ENCODE measurements at places on chromosomes 6 and 20. TPM values are rescaled to one million over a fixed set of nuclear protein-coding genes. Genes with fewer than 3 reads are reported as not detected.

Gene EGFL8
- 29.3 TPM for total RNA-seq

- no peak for DNase-seq
- H3K27me3 ChIP-seq: no peaks in the 10 kb centered on the region
- no peak overlapping the region for H3K27ac ChIP-seq
- no peak overlapping the region for H3K4me3 ChIP-seq
- H3K4me1 ChIP-seq: no peaks in the 10 kb centered on the region
Measured at GRCh38 chr6:2429460-2429859, 184.1 kb upstream of the GMDS start.

DNA sequence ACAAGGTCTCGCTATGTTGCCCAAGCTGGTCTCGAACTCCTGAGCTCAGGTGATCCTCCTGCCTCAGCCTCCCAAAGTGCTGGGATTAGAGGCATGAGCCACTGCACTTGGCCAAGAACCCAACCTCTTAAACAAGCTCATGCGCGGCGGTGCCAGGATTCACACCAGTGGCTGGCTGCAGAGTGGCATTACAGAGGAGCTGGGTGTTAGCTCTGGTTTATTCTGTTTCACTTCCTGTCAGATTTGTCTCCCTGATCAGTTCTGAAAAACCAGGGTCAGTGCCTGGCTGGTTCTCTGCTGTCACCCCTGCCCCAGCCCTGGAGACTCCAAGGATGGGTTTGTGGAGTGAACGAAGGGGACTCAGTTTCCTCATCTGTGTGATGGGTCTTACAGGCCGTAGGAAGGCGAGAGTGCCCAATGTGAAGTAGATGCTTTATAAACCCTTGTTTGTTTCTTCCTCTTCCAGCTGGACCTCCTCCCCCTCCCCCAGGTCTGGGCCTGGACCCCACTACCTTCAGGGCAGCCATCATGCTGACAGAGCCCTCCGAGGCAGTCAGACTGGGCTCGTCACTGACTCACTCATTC lies 63.4 kb downstream of the UBE2V1 start:
- H3K27ac ChIP-seq: no peak overlapping the region
- H3K27me3 ChIP-seq: peaks cover 4% of the 10 kb centered on the region
- no peaks in the 10 kb centered on the region for H3K36me3 ChIP-seq
- no peak overlapping the region for H3K4me3 ChIP-seq
- peaks cover 26% of the 10 kb centered on the region for H3K4me1 ChIP-seq
- no peak for DNase-seq

Gene DCBLD1
- total RNA-seq: 8.3 TPM

DNA sequence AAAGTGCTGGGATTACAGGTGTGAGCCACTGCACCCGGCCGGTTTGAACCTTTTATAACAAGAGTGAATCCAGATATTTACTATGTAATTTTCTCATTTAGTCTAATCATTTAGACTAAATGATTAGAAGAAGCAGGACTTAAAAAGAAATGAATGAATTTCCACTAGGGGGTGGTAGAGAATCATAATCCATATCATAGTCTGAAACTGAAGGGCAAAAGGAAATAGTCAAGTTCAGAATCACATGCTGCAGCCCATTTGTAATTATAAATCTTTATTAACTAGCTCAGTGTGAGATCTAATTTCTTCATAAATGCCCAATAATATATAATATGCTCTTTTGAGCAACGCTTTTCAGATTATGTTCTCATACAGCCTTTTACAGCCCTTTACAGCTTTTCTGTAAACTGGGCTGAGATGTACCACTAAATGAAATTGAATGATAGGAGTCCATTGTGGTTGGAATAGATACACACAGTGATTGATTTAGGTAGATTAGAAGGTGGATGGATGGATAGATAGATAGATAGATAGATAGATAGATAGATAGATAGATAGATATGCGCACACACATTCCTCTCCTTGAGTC lies 31.8 kb downstream of the PSMB9 start:
- H3K36me3 ChIP-seq: no peaks in the 10 kb centered on the region
- H3K4me1 ChIP-seq: no peaks in the 10 kb centered on the region
- H3K27ac ChIP-seq: no peak overlapping the region
- peak; percentile 76 for DNase-seq

- peaks cover 21% of the 10 kb centered on the region for H3K36me3 ChIP-seq
- H3K27me3 ChIP-seq: no peaks in the 10 kb centered on the region
- no peak overlapping the region for H3K27ac ChIP-seq
- H3K4me3 ChIP-seq: no peak overlapping the region
- no peak for DNase-seq
- peaks cover 31% of the 10 kb centered on the region for H3K4me1 ChIP-seq
Measured at GRCh38 chr6:6577735-6578134, 10.8 kb upstream of the LY86 start.

DNA sequence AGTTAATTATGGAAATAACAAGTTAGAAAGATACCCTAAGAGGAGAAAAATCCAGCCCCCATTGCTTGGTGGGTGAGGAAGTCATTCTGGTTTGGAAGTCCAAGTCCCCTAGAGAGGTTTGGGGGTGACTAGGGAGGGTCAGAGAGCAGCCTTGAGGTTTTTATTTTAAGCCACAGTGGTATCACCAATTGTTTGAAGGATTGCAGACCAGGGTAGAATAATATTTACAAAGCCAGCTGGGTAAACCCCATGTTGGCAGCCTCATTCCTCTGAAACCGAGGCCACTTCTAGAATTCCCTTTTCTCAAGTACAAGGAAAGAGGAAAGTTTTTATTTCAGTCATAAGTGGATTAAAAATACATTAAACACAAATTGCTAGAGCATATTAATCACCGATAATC lies 99.7 kb downstream of the TMEM170B start:
- H3K4me1 ChIP-seq: no peaks in the 10 kb centered on the region
- H3K36me3 ChIP-seq: no peaks in the 10 kb centered on the region
- no peak overlapping the region for H3K4me3 ChIP-seq
- DNase-seq: no peak

Gene CD93
- total RNA-seq: 0.11 TPM

- DNase-seq: peak; percentile 47
- H3K4me3 ChIP-seq: peak overlapping the region; percentile 81
- H3K27ac ChIP-seq: peak overlapping the region; percentile 92
- no peaks in the 10 kb centered on the region for H3K36me3 ChIP-seq
- no peaks in the 10 kb centered on the region for H3K27me3 ChIP-seq
Measured at GRCh38 chr6:125791151-125791819, 525 bp downstream of the NCOA7 start.

DNA sequence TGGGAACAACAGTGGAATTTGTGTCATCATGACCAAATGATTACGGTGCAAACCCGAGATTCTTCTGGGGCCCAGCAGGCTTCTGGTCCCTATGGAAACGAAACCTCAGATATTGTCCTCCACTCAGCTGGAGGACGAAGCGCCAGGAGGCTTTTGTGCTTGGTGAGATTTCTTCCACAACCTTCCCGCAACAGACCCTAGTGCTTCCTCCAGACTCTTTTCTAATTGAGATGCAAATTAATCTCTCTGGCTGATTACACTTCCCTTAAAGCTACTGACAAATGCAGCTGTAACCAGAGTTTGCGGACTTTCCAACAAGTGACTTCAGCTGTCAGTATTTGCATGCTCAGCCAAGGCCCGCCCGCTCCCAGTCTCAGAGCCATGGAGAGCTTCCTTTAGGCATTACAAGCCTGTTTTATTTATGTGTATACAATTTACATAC lies 96.0 kb downstream of the INSM1 start:
- peaks cover 10% of the 10 kb centered on the region for H3K36me3 ChIP-seq
- no peak for DNase-seq
- peaks cover 6% of the 10 kb centered on the region for H3K4me1 ChIP-seq
- H3K27ac ChIP-seq: no peak overlapping the region
- no peak overlapping the region for H3K4me3 ChIP-seq

Gene RSPO4
- total RNA-seq: 0.44 TPM

Gene TGM2
- total RNA-seq: not detected

GRCh38 chr6:131436358-131436757 lies 136.7 kb upstream of the ARG1 start:
- no peaks in the 10 kb centered on the region for H3K27me3 ChIP-seq
- H3K36me3 ChIP-seq: peaks cover 91% of the 10 kb centered on the region
- no peak overlapping the region for H3K4me3 ChIP-seq
- no peak overlapping the region for H3K27ac ChIP-seq

Gene SLC35D3
- not detected for total RNA-seq

Gene COX4I2
- total RNA-seq: not detected

Gene PAX1
- total RNA-seq: not detected

DNA sequence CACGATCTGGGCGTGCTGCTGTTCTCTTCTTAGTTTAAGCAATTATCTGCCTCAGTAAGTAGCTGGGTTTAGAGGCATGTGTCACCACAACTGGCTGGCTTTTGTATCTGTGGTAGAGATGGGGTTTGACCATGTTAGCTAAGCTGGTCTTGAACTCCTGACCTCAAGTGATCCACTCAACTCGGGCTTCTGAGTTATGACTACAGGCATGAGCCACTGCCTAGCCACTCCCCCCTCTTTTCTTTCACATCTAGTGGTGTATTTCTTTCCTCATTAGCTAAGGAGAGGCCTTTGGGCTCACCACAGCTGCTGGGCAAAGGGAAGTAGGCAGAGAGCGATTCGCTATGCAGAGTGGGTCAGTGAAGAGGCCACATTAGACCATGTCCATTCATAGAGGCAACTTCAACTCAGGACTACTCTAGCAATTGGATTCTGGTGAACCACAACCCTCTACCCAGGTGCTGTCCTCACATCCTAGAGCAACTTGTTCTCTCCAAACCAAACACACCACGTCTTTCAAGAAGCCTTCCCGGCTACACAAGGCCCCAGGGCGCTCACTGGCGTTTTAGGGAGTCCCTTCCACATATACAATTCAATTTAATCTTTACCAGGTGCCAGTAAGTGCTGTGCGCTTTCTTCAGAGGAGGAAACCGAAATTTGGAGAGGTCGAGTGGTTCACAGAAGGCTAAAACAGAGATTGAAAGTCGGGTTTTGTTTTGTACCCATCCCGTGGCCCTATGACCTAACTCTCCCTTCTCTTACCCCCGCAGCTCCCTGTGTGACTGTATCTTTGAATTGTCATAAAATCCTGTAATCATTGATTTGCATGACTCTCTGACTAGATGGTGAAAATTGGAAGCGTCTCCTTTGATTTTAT lies 26.5 kb upstream of the GFOD1 start:
- no peak overlapping the region for H3K4me3 ChIP-seq
- H3K4me1 ChIP-seq: no peaks in the 10 kb centered on the region
- H3K36me3 ChIP-seq: no peaks in the 10 kb centered on the region

Gene FAXC
- total RNA-seq: not detected

DNA sequence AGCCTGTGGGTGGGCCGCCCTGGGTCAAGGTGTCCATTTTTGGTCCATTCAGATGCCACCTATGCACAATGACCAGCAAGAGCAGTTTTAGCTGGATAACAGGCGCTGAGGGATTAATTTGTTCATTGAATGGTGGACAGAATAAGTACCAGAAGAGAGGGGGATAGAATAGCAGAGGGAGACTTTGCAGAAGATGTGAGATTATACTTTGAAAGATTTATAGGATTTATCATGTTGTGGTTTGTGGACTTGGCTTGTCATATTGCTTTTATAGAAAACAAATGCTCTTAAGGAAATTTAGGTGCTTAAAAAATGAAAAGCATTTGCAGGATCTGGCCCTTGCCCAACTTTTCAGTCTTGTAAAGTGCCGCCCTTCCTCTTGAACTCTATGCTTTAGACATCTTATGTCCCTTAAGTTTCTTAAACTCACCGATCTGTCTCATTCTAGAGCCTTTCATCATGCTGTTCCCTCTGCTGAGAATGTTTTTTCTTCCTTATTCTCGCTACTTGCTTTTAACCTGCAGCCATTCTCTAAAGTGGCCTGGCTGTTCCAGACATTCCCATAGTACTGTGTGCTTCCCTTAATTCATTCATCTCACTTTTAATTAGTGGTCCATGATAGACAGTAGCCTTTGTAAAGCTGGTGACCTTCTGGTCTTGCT lies 42.5 kb downstream of the CD109 start:
- H3K4me3 ChIP-seq: no peak overlapping the region
- DNase-seq: no peak
- H3K36me3 ChIP-seq: no peaks in the 10 kb centered on the region
- peaks cover 1% of the 10 kb centered on the region for H3K4me1 ChIP-seq

Gene ZC3H12D
- total RNA-seq: 63.5 TPM

Data from naive thymus-derived CD8-positive, alpha-beta T cell (primary cell).